HCEC 1CT (cell line): ENCODE measurements at places on chromosomes 5 and 9.

DNA sequence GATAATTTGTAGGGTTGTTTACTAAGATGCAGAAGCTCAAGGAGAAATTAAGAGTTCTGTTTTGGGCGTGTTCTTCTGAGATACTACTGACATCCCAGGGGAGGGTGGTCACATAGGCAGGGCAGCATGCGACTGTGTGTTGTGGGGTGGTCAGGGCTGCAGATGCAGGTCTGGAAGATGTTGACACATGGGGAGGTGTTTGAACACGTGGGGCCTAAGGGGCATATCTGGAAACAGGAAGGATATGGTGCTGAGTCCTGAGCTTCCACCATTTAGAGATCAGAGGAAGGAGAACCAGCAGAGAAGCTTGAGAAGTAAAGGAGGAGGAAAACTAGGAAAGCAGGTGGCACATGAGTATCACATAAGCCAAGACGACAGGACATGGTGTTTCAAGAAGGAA, 228.2 kb downstream of the ADGRV1 start:
- no peak for DNase-seq

DNA sequence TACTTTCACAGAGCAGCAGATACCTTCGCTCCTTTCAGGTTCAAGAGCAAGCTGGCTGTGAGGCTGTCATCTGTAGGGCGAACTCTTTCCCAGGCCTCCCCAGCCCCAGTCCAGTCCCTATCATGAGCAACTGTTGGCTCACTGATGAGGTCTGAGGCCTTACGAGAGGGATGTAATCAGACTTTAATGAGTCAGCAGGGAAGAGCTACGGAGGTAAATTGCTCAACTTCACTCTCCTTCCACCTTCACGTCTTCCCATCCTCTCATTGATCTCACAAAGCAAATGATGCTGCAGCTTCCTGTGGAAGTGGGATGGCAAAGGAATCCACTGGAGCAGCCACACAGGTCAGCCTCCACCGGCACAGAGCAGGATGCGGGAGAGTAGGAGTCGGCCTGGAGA, 130.7 kb upstream of the TBCA start:
- peak; percentile 62 for DNase-seq

GRCh38 chr5:60522292-60522905, 177.6 kb downstream of the DEPDC1B start:
- peak; percentile 71 for DNase-seq

- no peak for DNase-seq
Observed at GRCh38 chr5:61999371-61999770, 306.6 kb upstream of the KIF2A start.

DNA sequence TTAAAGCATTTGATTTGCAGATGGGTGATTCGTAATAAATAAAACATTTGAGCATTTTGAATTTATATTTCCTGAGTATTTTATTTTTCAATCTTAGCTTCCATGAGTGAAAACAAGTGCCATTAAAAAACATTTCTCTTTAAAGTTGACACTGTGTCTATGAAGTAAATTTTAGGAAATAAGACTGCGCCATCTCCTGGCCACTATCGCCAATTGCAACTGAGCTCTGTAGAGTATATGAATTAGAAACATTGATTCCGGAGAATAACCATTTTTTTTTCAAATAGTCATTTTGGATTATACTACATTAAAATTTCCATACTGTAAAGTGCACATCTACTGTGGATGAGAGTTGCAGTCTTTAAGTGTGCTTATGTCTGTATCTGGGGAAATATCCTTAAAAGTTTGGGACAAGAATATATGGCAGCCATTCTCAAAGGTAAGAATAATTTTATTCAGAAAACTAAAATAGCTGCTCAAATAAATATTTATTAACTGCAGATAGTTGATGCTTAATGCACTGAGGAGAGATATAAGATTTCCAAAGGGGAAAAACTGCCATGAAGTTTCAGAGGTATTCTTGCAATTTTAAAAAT, 5.9 kb downstream of the DMRTA1 start:
- peak; percentile 37 for DNase-seq

DNA sequence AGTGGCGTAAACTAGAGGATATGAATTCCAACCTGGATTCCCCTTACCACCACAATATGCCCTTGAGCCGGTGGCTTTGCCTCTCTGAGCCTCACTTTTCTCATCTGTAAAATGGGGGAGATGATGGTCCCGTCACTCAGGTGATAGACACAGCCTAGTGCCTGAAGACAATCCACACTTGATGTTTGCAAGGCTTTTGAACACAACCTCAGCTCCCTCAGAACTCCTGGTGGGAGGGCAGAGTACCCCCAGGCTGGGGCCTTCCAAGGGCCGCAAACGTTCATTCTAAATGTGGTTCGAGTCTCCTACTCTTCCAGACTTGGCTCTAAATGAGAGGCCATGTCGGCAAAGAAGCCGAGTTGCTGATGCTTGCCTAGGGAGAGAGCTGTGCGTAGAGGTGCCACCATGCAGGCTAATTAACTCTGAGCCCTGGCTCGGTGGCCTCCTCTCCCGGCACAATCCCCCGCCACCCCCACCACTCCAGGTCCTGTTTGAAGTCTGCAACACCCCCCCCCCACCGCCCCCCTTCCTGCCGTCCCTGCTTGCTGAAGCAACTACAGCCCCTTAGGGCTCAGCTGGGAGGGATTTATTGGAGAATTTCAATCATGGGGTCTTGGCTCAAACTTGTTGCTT, 97.7 kb upstream of the LMX1B start:
- no peak for DNase-seq

- DNase-seq: peak; percentile 97
Observed at GRCh38 chr5:134125039-134126015, 10.8 kb downstream of the TCF7 start.

DNA sequence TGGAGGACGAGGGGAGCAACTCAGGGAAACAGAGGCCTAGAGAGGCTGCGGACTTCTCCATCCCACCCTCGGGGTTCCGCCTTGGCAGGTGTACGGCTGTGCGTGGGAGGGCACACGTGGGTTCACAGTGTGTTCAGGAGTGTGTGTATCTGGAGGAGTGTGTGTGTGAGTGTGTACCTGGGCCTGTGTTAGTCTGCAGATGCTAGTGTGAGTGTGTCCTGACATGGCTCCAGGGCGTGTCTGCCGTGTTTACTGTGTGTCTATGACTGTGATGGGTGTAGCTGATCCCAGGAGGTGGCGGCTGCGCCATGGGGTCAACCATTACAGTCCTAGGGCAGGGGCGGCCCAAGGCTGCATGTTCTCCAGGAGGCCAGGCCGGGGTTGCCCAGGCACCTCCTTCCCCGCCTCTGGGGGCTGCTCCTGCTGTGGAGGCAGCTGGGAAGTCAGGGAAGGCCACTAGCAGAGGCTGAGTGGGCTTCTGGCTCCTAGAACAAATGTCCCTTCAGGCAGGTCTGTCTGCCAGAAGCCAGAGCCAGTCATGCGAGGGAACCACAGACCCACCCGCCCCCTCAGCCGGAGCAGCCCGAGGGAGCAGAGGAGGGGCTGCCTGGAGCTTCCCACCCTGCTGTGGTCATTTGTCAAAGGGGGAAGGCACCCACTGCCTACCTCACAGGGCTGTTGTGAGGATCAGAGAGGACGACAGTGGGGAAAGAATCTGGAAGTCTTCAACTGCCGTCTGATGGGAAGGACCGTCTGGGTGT, 21.4 kb downstream of the CRB2 start:
- DNase-seq: no peak

DNA sequence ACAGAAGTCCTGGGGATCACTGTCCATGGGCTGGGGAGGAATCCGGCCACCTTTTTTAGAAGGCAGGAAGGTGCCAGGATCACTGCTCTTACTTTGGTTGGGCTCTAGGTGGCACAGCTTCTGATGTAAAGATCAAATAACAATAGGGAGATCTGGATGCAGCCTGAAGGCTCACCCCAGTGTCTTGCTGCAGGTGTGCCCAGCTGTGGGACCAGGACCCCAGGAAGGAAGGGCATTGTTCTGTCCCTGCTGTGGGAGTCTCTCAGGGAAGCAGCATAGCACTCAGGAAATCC, 69.6 kb downstream of the DAB2IP start:
- no peak for DNase-seq

- DNase-seq: no peak
Observed at GRCh38 chr9:121674017-121674416, 22.6 kb downstream of the DAB2IP start.

DNA sequence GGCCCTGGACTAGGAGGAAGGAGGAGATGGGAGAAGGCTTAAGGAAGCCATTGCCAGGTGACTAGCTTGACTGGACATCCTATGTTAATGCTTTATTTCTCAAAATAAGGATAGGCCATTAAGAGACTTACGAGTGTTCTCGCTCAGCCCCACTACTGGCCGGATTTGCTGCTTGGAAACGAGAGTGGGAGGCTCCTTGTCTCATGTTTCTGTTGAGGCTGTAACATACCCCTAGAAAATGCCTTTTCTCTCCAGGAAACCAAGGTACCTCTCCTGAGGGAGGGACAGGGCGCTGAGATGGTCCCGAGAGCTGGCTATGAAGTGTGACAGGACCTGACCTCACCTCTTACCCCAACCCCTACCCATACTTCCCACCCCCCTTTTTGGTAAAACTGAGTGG, 60.0 kb downstream of the RALGPS1 start:
- DNase-seq: no peak

DNA sequence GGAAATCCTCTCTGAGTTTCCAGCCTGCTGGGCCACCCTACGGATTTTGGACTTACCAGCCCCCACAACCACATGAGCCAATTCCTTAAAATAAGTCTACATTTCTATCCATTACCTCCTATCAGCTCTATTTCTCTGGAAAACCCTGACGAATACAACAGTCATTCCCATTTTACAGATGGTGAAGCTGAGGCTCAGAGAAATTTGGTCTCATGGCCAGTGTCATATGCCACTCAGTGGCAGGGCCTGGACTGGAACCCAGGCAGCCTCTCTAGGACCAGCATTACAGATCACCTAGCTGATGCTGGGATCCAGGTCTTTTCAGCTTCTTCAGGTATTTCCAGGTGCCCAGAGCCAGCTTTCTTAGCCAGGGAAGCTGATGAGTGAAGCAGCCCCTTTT, 45.0 kb upstream of the SH3PXD2B start:
- no peak for DNase-seq

- DNase-seq: no peak
Observed at GRCh38 chr5:59532979-59533729, 360.4 kb downstream of the PDE4D start.

- DNase-seq: peak; percentile 29
Observed at GRCh38 chr5:87195616-87196015, 72.1 kb upstream of the RASA1 start.

- DNase-seq: no peak
Observed at GRCh38 chr5:114317751-114318150, 44.1 kb upstream of the KCNN2 start.

DNA sequence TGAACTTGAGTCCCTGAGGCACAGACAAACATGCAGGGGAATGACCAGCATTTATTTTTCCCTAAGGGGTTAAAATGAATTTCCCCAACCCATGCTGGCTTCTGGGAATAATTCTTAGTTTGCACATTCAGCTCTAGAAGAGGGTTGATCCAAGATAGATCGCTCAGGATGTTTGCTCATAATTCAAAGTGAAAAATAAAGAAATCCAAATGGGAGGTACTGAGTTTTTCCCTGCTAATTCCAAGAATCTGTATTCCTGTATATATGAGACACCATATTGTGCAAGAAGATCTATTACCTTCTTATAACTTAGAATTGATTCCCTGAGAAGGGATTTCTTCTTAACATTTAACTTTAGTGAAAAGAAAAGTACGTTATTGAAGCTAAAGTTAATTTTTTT, 96.2 kb downstream of the VCAN start:
- DNase-seq: no peak

GRCh38 chr5:91885291-91886265, 502.5 kb upstream of the ARRDC3 start:
- peak; percentile 61 for DNase-seq

GRCh38 chr5:74304536-74304935, 336.0 kb downstream of the ENC1 start:
- DNase-seq: no peak

- peak; percentile 2 for DNase-seq
Observed at GRCh38 chr5:111863801-111864200, 106.8 kb upstream of the NREP start.

DNA sequence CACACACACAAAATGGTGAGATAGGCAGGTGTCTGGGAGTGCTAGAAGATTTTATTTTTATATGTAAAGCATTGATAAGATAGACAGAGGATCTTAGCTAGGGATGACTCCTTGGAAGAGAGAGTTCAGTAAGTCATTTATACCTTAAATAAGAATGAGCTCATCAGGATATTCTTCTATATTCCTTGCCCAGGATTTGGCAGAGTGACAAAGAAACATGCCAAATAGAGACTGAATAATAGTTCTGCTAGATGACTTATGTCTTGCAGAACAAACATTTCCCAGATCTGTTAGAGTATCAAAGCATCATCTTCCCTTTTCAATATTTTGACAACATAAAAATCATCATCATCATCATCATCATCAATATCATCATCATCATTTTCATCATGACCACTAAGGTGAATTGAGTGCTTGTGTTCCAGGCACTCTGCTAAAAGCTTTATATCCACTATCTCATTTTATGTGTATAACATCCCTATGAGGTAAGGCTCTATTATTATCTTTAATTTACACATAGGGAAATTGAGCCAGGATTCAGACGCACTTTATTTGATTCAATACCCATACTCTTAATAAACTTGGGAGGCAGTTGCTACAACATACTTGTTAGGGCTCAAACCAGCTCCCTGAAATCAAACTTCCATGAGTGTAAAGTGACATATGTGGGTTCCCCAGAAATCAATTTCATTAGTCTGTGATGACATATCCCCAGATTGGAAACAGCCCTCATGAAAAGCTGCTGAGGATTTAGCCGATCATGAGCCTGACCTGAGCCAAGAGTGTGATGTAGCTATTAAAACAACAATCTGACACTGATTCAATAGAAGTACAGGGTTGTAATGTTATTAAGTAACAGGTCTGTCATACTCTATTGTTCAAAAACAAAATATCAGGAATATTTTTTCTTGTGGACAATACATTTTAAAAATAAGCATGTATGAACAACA, 176.3 kb upstream of the SEMA6A start:
- DNase-seq: no peak

GRCh38 chr5:83551821-83552220, 80.3 kb downstream of the VCAN start:
- DNase-seq: peak; percentile 64

- no peak for DNase-seq
Observed at GRCh38 chr9:37119360-37119759, 1.0 kb upstream of the ZCCHC7 start.

DNA sequence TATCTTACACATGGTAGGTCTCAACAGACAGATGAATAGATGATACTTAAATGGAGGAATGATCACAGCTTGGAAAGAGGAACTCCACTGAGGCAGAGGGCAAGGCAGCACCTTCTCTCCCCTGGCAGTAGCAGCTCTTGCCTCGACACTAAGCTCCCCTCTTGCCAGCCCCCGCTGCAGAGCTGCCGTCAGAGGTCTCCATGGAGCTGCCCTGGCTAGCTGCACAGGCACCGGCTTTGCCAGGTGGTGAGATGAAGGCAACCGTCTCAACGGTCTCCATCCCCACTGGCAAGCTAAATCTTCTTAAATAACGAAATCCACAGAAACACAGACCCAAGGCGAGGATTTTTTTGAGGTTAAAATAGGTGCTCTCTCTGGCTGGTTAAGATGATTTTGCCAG, 81.2 kb downstream of the CRB2 start:
- no peak for DNase-seq

GRCh38 chr5:178931846-178932760, 8.9 kb upstream of the ZNF454 start:
- no peak for DNase-seq
